ENCODE measurements at places on chromosomes 7 and 10. TPM values are rescaled to one million over a fixed set of nuclear protein-coding genes. Genes with fewer than 3 reads are reported as not detected.

DNA sequence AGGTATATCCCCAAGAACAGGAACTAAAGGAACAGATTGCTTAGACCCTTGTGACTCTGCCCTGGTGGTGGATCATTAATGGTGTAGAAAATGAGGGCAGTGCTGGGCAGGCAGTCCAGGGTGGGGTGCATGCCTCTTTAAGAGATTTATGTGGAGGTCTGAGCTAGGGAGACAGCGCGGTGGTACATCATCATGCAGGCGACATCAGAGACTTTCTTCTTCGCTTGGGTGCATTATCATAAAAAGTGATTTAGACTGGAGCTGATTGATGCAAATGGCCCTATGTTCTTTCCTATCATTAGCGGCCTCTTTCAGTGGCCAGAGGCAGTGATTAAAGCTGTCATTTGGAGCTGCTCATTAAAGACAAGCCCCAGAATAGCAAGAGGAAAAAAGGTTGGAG is 519.1 kb upstream of the GALNT17 start:
- DNase-seq, result no peak

DNA sequence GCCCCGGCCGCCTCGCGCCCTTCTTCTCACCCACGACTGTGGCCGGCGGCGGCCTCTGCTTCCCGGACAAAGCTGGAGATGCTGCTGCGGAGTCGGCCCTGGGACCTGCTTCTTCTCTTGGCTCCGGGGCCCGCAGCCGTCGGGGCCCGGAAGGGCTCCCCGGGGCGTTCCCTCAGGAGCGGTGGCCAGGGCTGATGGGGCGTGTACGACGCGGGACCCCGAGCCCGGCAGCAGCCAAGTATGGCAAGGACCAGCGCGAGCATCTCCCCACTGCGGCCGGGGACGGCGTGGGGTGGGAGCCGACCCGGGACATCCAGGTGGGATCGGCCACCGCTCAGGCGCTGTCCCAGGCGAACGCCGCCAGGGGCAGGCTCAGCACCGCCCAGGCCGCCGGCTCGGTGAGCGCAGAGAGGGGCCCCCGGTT is 27.6 kb upstream of the BMS1 start:
- DNase-seq, result peak; percentile 42

- peak; percentile 22 for DNase-seq
These were observed 26.0 kb upstream of the JMJD1C start for GRCh38 chr10:63491588-63492316.

DNA sequence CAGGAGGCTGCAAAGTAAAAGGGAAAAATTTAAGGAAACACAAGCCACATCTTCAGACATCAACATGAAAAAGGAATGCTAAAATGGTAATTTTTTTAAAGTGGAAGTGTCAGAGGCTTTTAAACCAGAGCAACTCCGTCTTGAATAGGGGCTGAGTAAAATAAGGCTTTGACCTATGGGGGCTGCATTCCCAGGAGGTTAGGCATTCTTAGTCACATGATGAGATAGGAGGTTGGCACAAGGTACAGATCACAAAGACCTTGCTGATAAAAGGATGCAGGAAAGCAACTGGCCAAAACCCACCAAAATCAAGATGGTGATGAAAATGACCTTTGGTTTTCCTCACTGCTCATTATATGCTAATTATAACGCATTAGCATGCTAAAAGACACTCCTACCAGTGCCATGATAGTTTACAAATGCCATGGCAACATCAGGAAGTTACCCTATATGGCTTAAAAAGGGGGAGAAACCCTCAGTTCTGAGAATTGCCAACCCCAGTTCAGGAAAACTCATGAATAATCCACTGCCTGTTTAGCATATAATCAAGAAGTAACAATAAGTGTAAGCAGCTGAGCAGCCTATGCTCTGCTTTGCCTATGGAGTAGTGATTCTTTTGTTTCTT is 128.3 kb downstream of the SKAP2 start:
- DNase-seq, result no peak

- DNase-seq, result no peak
These were observed 24.8 kb upstream of the SFMBT2 start for GRCh38 chr10:7435674-7436073.

GRCh38 chr7:117186218-117187010 is 136.4 kb downstream of the WNT2 start:
- DNase-seq, result no peak

DNA sequence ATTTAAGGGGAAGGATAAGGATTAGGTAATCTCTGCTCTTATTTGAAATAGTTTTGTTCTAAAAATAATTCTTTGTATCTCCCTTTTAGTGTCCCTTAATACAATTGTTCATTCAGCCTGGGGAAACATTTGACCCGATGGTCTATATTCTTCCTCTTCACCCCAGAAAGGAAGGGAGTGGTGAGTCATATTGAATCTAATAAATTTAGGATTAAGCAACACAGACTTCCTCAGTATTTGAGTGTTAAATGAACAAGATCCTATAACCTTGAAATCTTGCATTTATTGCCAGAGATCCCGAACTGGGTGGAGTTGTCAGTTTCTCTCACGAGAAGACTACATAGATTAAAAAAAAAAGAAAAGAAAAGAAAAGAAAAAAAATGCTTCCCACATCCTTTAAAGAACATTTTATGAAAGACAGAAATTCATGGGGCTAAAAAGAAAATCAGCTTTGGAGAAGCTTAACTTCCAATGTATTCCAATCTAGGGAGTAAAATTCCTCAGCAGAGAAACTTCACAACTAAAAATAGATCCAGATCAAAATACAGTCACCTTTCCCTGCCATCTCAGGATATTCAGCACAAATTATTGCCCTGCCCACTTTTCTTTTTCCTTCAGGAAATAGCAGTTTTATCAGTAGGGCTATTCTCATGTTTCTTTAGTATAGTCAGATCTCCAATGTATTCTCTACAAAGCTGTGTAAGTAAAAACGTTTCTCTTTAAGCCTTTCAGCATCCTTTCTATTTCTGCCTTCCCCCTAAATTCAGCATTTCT is 82.2 kb downstream of the SEMA3D start:
- no peak for DNase-seq

DNA sequence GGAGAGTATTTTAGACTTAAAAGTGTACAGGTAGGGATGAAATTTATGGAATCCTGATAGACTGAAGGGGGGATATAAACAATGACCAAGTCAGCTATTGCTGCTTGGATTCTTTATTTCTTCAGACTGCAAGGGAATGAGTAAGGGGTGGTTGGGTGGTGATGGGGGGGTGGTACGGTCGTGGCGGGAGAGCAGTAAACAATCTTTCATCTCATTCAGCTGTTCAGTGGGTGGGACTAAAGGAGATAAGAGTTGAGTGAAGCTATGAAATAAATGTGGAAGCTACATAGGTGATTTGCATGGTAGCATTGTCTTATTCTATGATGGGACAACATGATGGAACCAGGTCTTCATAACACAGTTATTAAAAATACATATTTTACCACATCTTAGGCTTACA is 1.8 kb downstream of the SEPTIN7 start:
- DNase-seq, result no peak

- DNase-seq, result peak; percentile 59
These were observed 399.5 kb upstream of the FOXK1 start for GRCh38 chr7:4282434-4283223.

DNA sequence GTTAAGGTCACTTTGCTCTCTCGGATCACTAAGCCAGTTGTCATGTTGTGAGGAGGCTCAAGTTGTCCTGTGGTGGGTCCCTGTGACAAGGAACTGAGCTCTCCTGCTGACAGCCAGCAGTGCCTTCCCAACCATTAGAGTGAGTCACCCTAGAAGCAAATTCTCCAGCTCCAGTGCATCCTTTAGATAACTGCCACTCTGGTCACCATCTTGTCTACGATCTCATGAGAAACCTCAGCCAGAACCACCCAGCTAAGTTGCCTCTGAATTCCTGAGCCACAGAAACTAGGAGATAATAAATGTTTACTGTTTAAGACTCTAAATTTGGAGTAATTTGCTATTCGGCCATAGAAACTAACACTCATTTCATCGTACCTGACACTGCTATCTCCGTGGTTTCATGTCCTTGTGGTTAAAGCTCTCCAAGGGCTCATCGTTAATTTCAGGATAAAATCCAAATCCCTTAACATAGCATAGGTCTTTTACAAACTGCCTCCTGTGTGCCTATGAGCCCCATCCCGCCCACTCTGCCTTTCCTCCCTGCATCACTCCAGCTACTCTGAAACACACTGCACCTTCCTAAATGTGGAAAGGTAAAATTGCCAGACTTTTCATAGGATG is 56.5 kb upstream of the WIPF3 start:
- DNase-seq, result no peak

GRCh38 chr7:70131817-70132216 is 533.5 kb downstream of the AUTS2 start:
- no peak for DNase-seq

DNA sequence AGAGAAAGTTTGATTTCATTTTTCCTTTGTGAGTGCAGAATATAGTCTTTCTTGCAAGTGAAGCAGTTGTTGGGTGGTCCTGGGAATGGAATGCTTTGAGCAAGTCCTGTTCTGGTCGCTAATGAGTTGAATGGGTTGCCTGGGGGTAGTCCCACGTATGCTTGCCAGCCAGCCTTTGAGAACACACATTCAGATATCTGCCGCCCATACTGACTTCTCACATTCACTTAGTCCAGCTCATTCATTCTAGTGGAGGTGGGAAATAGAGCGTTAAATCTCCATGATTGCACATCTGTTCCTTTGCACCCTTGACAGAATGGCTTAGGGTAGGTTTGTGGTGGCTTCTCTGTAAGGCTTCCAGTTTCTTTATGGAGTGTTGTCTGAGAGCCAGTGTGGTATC is 256.6 kb downstream of the SORCS3 start:
- no peak for DNase-seq

- no peak for DNase-seq
These were observed 247.6 kb downstream of the DNAJB6 start for GRCh38 chr7:157584420-157584819.

DNA sequence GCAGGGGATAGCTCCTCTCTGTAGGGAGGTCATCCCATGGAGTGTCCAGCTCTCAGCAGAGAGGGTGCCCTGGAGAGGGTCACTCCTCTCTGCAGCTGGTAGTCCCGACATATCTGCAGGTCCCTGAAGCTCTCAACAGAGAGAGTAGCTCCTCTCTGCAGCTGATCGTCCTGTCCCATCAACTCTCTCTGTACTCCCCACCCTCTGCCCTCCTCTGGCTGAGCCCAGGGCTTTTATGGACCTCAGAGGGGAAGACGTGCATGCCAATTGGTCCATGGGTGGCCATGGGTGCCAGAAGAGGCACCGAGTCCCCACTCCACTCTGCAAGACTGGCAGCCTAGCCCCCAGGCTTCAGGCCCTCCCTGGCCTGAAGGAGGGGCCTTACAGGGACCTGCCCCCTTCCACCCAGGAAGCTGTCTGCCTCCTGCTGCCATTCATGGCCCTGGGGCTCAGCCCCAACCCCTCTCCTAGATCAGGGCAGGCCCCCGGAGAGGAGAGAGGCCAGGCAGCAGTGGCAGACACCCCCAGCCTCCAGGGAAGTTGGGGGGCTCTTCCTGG is 9.0 kb upstream of the BLVRA start:
- DNase-seq, result no peak

- no peak for DNase-seq
These were observed 7.7 kb upstream of the ITPRIP start for GRCh38 chr10:104345941-104346340.

GRCh38 chr7:33130184-33130583 is 820 bp downstream of the BBS9 start:
- DNase-seq, result no peak

- peak; percentile 56 for DNase-seq
These were observed 14.4 kb upstream of the RBM20 start for GRCh38 chr10:110629680-110630191.

- no peak for DNase-seq
These were observed 642.4 kb upstream of the STEAP1 start for GRCh38 chr7:89511900-89512299.

- no peak for DNase-seq
These were observed 100.4 kb upstream of the RET start for GRCh38 chr10:42976351-42977031.

DNA sequence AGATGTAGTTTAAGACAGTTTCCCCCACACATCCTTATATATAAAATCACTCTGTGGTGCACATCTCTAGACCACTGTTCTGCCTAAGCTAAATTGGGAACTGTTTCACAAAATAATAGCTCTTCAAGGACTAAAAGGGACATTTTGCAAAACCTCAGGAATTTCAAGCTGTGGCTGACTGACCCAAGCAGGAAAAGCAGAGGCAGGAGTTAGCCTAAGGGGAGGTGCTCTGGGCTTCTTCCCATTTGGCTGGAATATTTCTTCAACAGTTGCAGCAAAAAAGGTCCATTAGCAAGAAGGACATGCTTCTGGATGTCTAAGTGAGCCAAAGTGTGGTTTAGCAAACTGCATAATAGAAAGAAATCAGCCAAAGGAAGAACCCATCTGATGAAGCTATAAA is 551.2 kb upstream of the ANKRD30A start:
- no peak for DNase-seq

DNA sequence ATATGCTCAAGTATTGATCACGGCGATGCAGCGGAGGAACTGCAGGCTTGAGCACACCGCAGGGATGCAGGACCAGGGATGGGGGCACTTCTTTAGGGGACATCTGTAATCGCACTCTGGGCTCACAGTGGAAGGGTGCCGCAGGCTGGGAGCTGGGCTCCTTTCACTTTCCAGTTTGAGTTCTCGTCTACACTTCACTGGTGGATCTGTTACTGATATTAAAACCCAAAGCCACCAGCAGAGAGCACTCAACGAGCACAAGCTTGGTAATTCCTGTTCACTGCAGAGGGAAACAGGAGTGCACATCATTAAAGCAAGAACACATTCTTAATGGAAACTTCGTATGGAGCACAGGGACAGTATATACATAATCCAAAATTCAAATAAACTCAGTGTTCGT is 91.3 kb downstream of the PARD3 start:
- DNase-seq, result peak; percentile 43

DNA sequence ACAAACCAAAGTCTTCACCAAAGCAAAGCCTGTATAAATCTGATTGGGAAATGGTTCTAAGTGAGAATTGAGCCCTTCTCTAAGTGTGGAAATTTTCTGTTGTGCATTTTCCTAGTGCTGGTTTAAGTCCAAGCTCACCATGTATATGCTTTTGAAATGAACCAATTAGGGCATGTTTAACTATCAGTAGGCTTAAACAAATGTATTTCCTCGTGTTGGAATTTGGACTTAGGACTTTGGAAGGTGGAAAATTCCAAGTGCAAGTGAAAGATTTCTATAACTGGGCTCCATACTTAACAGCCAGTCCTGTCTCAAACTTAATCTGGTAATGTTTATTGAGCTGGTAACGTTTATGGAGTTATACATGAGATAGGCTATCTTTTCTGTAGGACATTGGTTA is 28.5 kb downstream of the CCNY start:
- DNase-seq, result no peak

Gene AKR1C8
- not detected for total RNA-seq

Gene FAM221A
- total RNA-seq, result 25.2 TPM

Gene NPC1L1
- total RNA-seq, result 46.0 TPM

Gene INHBA
- total RNA-seq, result 68.9 TPM

Gene STEAP1
- total RNA-seq, result 41.8 TPM

Gene ANXA8L1
- total RNA-seq, result 0.57 TPM

Gene CFTR
- 267 TPM for total RNA-seq
